Lung (tissue), 17 donors: ENCODE measurements at places on chromosomes 11 and 22. TPM values are rescaled to one million over a fixed set of nuclear protein-coding genes. Genes with fewer than 3 reads are reported as not detected.
A peak's percentile ranks its signal among the peaks of the same experiment; 100 is the strongest.

BATF2 gene
- 6.3 TPM for total RNA-seq

HEPN1 gene
- not detected for total RNA-seq

TRIM6 gene
- total RNA-seq: 2.5 TPM

C11orf86 gene
- total RNA-seq: not detected

DNA sequence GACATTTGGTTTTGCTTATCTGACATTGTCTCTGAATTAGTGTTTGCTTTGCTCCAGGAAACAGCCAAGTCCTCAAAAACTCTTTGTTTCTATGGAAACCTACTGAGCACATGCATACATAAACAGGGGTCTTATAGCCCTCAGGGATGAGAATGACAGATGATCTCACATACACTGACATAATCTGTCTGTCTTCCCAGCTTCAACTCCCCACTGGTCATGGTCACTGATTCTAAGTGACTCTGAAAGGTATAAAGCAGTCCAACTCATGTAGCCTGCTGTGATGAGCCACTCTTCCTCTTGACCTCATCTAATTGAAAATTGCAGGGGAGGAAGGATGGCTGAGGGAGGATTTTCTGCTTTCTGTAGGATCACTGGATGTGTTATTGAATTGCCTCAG lies 12.6 kb downstream of the ZNF143 start:
- DNase-seq: no peak

- no peak for DNase-seq
Measured at GRCh38 chr11:8561461-8561860, 32.6 kb downstream of the STK33 start.

DNA sequence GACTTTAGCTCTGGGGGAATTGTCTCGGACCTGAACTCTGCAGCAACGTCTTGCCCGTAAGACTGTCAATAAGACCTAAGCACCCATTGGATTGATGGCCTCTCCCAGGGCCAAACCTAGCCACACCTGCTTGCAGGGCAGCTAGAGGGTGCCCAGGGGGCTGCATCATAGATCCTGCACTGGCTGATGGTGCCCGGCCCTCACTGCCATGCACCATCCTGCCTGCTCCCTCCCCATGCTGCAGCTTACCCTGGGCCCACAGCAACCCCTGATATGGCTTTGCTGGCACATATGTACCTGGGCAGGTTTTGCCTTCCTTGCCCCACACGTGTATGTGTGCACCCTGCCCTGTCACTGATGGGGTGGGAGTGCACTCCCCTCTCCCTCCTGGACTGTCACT lies 8.9 kb upstream of the BBOX1 start:
- no peak for DNase-seq

DNA sequence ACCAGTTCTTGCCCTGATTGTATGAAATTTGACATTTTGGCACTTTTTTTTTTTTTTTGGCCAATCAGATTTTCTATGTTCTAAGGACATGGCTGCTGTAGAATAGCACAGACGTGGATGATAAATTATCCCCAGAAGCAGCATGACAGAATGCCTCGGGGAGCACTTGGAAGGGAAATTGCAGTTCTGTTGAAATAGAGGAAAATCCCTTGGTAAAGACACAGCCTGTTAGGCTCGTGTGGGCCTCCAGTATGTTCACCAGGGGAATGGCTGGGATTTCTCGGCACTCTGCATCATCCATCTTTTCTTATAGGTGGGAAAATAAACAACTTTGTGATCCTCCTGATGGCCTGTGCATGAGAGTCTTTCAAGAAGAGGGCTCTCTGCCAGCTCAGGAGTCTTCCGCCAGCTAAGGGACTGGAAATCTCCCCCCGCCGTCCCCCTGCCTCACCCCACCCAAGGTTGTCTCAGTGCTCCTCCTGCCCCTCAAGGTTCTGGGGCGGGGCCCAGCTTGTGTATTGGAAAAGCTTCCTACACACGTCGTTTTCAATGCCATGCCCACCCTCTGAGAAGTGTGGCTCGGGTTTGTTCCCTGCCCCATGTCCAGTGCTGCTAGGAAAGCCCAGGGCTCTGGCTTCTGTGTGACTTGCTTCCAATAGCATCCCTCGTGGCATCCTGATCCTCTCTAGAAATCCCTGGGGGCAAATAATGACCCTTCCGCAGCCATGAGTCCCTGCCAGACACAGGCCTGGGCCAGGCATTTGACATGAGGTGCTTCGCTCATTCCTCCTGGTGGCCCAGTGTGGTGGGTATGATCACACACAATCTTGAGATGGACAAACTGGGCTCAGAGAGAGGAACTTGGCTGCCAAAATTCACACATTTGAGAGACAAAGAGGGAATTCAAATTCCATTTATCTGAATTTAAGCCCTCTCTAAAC lies 70.6 kb upstream of the ATXN10 start:
- DNase-seq: no peak

GRCh38 chr22:25000686-25001085 lies 48.2 kb downstream of the KIAA1671 start:
- DNase-seq: no peak

- no peak for DNase-seq
Measured at GRCh38 chr11:44387825-44388224, 77.9 kb upstream of the ALX4 start.

GRCh38 chr11:113464416-113464815 lies 10.8 kb downstream of the DRD2 start:
- no peak for DNase-seq

DNA sequence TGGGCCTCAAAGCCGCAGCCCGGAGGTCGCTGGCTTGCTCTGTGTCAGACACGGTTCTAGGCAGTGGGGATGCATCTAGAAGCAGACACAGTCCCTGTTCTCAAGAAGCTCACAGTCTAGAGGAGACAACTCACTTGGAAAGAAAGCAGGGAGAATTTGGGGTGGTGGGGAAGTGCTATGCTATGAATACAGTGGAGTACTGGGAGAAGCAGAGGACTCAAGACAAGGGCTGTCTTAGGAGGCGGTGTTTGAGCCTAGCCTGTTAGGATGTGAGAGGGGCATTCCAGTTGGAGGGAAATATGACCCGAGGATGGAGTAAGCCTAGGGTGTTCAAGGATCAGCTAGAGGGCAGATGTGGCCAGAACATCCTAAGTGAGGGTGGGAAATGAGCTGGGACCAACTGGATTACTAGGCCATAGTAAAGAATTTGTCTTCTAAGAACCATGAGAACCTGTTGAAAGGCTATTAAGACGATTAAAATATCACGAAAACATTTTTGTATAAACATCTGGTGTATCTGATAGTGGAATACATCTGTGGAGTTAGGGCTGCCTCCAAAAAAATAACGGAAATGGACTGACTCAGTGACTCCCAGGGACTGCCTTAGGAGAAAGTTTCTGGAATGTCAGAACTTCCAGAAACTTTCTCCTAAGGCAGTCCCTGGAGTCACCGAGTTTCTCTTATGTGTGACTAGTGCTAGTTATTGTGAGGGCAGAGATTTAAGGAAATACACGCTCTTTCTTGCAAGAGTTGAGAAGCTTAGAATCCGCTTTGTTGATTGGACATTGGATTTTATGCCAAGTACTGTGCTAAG lies 1.1 kb upstream of the PITPNB start:
- DNase-seq: peak; percentile 80

GRCh38 chr11:19577391-19577975 lies 135.2 kb upstream of the NAV2 start:
- DNase-seq: peak; percentile 25

DNA sequence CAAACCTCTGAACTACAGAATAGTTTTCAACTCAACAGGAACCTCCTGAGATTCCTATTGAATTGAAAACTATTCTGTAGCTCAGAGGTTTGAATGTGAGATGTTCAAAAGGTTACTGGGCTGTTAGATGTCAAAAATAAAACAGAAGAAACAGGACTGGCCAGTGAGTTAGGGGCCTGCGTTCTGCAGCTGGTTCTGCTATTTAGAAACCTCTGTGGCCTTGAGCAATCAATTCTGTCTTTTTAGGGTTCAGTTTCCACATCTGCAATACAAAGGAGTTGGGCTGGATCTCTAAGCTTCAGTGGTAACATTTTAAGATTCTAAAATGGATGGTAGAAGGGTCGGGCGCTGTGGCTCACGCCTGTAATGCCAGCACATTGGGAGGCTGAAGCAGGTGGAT lies 55.8 kb downstream of the CLMP start:
- no peak for DNase-seq

DNA sequence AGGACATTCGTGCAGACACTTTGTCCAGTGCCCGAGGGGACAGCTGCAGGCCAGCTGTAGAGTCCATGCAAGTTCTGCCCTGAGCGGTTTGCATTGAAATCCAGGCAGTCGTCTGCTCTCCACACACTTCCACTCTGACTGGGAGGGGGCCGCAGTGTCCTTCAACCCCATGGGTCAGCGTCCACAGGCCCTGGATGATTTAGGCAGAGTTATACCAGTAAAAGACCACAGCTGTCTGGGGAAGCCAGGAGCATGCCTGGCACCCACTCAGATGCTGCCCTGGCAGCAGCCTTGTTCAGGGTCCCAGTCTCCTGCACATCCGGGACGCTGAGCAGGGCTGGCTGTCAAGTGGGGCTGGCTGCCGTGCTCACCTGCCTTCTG lies 26.5 kb downstream of the KRTAP5-5 start:
- no peak for DNase-seq

GRCh38 chr11:18706330-18707243 lies 8.0 kb downstream of the TMEM86A start:
- DNase-seq: peak; percentile 87

DNA sequence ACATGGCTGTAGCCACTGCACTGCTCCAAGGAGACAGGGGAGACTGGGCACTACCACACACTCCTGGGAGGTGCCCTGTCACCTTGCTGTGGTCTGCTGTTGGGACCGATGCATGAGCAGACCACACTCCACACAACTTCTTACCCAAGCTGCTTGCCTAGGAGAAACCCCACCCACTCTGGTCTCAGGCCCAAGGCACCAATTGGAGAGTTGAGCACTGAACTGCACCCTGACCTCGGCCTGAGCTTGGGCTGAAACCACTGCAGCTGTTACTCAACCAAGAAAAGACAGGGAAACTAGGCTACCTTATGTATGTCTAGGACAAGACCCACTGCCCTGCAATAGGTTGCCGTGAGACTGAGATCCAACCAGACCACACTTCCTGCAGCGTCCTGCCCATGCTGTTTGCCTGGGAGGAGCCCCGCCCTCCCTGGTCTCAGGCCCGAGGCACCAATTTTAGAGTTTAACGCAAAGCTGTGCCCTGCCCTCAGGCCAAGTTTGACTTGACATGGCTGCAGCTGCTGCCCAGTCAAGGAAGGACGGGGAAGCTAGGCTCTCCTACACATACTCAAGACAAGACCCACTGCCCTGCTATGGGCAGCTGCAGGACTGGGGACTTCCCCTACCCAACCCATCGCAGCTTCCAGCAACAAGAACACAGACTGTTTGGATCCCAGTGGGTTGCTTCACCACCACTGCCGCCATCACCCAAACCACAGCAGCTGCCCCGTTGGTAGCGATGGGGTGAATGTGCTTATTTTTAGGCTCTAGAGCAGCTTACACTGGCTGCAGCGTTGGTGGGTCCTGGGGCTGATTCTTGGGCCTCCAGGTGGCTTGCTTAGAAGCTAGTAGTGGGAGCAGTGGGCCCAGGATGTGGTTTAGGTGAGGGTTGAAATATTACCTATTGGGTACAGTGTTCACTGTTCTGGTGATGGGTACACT lies 66.8 kb downstream of the BRD1 start:
- DNase-seq: no peak
